Stimulated activated CD4-positive, alpha-beta T cell treated with anti-CD3 and anti-CD28 coated beads, Interleukin-1b, Interleukin-23, amount 100 ng/mL, for 1 hour (primary cell): ENCODE measurements at places on chromosomes 5 and 9.

DNA sequence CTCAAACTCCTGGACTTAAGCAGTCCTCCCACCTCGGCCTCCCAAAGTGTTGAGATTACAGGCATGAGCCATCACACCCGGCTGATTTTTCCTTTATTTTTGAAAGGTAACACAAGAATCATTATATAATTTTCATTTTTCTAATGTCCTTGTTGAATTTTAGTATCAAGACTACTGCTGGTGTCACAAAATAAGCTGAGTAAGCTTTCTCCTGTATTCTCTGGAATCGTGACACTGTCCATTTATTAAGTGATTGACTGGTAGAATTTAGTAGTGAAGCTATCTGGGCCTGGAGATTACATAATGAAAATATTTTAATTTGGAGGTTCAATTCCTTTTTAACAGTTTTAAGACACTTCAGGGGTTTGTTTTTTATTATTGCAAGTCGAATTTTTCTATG lies 9.5 kb downstream of the CDK20 start:
- no peak for DNase-seq

- DNase-seq: no peak
These were observed 237.5 kb downstream of the CD180 start for GRCh38 chr5:66958980-66959641.

GRCh38 chr9:126461029-126461428 lies 134.4 kb downstream of the MVB12B start:
- DNase-seq: no peak

- DNase-seq: no peak
These were observed 21.3 kb upstream of the TMOD1 start for GRCh38 chr9:97480174-97480573.

DNA sequence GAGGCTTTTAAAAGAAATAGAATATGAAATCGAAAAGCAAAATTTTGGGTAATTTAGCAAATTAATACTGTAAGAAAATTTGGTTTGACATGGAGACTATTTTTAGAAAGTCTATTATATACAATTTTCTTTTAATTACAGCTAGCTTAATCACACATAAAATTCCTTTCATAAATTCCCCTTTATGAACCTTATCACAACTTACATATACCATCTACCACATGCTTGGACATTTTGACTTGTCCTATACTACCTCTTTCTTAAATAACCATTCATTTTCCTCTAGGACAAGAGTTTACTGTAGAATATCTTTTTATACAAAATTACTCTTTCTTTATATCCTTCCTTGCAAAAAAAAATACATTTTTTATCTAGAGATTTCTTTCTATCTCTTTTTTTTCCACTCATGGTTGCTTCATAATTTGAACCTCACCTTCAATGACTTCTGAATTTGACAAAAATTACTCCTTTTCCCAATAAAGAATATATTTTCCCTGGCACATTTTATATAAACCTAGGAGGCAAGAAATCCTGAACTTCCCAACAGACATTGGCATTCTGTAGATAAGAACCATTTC lies 34.0 kb upstream of the SYK start:
- no peak for DNase-seq

DNA sequence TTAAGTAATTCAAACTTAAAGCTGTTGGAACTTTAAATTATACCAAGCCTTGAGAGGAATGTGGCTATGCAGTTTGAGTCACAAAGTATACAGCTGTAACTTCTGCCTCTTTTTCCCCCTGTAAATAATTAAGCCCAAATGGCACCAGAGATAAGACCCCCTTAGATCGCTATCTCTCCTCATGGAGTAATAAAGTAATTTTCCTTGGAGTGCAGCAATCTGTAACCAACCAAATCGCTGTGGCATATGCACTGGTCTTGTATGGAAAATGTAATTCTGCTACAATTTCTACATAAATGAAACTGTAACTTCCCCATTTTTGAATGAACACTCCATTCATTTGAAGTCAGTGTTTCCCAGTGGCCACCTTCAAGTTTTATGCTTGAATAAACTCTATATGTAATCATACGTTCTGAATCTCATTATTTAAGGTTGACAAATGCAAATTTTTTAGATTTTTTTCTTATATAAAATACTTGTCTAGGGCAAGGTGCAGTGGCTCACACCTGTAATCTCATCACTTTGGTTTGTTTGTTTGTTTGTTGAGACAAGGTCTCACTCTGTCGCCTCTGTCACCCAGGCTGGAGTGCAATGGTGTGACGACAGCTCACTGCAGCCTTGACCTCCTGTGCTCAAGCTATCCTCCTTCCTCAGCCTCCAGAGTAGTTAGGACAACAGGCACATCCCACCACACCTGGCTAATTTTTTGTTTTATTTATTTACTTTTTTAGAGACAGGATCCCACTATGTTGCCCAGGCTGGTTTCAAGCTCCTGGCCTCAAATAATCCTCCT lies 12.3 kb downstream of the SUSD1 start:
- no peak for DNase-seq

DNA sequence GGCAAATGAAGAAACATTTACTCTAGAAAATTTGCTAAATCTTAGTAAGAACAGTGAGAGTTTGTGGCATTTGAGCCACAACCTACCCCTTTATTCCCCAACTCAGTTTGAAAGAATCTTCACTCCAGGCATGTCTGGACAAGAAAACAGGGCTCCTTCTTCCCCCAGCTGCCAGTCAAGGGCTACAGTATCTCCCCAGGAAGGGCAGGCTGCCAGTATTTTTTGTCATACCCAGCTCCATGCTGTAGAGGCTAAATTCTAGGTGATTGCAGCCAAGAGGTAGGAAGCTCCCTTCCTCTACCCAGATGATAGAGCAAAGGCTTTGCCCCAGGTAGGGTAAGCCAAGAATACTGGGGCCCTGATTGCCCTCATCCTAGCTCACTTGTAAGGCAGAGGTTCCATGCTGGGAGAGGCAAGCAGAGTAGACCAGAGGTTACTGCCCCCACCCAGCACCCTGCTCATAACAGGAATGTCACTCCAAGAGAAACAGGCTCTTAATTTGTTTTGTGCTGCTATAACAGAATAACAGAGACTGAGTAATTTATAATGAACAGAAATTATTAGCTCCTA lies 20.0 kb upstream of the GRPEL2 start:
- no peak for DNase-seq

- DNase-seq: no peak
These were observed 26.1 kb downstream of the TNIP1 start for GRCh38 chr5:151054709-151055108.

DNA sequence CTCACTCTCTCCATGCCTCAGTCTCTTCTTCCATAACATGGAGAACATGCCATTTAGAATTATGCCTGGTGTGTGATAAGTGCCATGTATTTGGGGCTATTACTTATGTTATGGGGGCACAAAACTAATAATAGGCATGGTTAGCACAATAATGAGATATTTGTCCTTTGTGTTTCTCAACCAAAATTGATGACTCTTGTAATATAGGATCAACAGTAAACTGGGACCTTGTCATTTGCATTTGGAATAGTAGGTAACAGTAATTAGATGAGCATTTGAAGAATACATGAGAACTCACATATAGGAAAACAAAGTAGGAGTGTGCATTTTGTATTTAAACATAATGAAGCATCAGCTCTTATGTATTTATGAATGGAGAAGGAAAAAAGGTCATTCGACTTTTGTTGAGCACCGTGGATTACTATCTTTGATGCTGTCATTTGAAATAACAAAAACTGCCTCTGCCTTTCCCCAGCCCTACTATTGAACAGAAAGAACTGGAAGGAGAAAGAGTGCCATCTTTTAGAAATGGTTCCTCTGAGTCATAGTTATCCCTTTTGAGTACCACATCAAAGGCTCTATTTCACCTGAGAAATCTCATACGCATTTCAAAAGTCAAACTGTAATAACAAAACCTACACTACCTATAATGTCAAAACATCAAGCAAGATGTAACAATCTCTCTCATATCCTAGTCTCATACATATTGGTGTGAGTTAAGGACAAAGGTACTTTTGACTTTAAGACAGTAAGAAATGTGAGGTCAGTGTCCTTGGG lies 655.2 kb downstream of the PDE4D start:
- no peak for DNase-seq

- no peak for DNase-seq
These were observed 45.3 kb downstream of the SYK start for GRCh38 chr9:90846770-90847419.

GRCh38 chr5:170885809-170886208 lies 24.0 kb downstream of the RANBP17 start:
- no peak for DNase-seq

- no peak for DNase-seq
These were observed 123.1 kb downstream of the ADCY2 start for GRCh38 chr5:7518947-7519560.

- DNase-seq: no peak
These were observed 96.9 kb downstream of the ATG10 start for GRCh38 chr5:82068723-82069122.

DNA sequence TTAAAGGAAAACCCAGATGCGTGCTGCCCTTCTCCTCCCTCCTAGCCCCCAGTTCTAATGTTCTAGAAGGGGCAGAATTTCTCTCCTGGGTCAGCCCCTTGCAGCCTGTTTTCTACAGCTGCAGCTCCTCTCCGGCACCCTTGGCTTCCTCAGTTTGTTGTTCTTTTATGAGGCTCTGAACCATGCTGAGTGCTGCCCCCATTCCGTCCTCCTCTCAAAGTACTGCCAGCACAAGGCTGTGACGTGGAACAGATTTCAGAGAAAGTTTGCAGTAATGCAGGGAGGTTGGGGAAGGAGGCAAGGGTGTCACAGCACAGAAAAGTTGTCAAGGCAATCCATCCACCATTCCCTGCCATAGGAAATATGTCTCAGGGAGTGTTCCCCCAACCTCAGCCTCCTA lies 63.3 kb downstream of the RGS3 start:
- no peak for DNase-seq

- DNase-seq: no peak
These were observed 1180.2 kb downstream of the CDH12 start for GRCh38 chr5:21672911-21673310.
